Right renal pelvis (tissue), 4 donors: ENCODE measurements at places on chromosomes 2 and 18.

- no peak for DNase-seq
These were observed 377.9 kb downstream of the TMEM182 start for GRCh38 chr2:103139628-103140268.

- no peak for DNase-seq
These were observed 104.2 kb upstream of the TTC27 start for GRCh38 chr2:32523686-32524085.

DNA sequence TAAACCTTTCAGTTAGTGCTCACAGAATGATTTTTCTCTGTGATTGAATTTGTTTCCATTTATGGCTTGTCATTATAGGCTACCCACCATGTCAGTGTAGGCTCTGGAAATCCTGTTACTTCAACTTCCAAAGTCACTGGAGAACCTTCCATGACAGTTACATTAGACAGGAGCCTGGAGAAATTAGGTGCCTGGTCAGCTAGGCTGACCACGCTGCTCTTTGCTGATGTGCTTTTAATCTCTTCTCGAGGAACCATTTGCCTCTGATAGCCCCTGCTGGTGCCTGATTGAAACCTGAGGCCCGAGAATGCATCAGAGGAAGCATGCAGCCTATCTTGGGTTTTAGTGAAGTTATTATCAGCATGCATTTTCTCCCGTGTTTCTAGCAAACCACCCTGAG lies 29.6 kb upstream of the TTN start:
- no peak for DNase-seq

- DNase-seq, result no peak
These were observed 97.8 kb downstream of the EPC2 start for GRCh38 chr2:148742373-148742772.

DNA sequence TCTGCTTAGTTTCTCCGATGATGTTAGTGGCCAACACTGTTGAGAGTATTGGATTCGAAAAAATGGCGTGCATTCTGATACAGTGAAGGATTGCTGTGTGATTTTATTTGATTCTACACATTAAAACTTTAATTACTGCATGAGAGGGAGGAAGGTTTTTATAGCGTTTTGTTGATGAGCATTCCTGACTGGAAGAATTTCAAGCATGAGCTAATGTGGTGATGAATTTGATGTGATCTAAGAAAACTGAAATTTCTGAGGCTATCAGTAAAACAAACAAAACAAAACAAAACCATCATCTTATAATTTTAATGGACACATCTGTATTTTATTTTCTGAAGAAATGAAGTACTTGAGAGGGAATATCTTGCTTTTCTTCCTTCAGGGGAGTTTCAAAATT lies 59.6 kb downstream of the ITGB6 start:
- DNase-seq, result no peak

- DNase-seq, result no peak
These were observed 75.8 kb downstream of the PHLPP1 start for GRCh38 chr18:62790871-62791772.

- DNase-seq, result no peak
These were observed 53.2 kb downstream of the G6PC2 start for GRCh38 chr2:168954256-168954655.

- DNase-seq, result no peak
These were observed 249.9 kb downstream of the PIEZO2 start for GRCh38 chr18:10899481-10899880.

DNA sequence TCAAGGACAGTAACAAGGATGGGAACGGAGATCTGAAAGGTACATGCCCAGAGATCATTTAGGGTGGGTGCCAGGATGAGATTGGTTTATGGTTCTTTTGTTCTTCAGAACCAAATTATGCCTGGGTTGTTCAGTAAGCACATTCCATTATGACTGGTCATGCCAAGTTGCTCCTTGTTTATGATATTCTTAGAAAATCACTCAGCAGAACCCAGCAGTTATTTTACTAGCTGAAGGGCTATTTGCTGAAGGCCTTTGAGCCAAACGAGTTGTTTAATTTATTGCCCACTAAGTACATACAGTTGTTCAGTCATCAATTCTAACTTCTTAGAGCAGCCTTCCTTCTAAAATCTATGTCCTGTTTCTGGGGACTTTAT lies 635 bp downstream of the SLC3A1 start:
- DNase-seq, result no peak

GRCh38 chr2:105803337-105803736 lies 58.6 kb downstream of the NCK2 start:
- DNase-seq, result no peak

DNA sequence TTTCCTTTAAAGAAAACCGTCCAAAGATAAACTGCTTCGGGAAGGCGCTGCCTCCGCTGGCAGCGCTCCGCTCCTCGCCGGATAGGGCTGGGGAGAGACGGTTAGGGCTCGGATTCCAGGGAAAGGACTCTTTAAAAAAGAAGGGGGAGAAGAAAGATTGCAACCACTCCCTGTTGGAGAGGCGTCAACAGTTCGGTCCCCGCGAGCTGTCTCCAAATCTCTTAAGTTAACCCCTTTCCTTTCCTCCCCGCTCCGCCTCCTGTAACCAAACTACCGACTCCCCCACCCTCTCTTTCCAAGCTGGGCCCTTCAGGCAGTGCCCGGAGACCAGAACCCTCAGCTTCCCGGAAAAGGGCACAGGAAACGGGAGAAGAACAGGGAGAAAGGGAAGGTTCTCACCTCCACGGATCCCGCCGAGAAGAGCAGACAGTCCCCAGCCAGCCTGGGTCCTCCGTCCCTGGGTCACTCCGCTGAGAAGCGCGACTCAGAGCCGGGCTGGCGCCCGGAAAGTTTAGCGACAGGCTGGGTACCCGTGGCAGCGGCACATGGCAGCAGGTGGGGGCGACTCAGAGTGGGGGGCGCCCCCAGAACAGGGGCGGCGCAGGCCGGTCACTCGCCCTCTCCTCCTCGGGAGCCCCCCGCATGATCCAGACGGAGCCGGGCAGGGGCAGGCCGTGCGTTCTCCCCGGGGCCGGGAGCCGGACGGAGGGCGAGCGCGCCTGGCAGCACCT lies 675 bp downstream of the FZD5 start:
- no peak for DNase-seq

DNA sequence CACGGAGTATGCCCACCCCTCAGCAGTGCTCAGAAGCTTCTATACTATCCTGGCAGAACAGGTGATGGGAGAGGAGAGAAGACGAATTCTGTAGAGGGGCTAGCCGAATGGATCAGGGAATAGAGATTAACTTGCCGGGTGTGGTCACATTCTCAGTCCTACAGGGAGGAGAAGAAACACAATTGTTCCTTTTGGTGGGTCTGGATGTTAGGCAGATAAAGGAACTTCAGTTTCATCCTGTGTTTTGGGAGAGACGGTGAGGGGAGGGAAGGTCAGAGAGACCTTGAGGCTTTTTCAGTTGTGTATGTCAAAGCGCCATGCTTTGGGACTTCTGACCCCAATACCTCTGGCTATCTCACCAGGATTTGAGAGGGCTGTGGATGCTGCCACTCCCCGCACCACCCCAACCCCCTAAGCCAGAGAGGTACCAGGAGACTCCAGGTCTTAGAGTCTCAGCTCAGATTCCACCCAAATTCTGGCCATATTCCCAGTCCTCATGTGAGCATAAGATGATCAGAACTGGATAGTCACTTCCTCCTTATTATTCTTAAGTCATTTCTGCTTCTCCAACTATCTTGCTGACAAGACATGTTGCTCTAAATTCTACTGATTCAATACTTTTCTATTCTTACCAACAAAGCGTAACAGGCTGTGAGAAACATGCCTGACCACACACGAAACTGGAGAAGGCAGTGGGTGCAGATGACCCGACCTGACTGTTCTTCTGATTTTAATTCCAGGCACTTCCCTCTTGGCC lies 2.3 kb upstream of the TMEM37 start:
- no peak for DNase-seq

DNA sequence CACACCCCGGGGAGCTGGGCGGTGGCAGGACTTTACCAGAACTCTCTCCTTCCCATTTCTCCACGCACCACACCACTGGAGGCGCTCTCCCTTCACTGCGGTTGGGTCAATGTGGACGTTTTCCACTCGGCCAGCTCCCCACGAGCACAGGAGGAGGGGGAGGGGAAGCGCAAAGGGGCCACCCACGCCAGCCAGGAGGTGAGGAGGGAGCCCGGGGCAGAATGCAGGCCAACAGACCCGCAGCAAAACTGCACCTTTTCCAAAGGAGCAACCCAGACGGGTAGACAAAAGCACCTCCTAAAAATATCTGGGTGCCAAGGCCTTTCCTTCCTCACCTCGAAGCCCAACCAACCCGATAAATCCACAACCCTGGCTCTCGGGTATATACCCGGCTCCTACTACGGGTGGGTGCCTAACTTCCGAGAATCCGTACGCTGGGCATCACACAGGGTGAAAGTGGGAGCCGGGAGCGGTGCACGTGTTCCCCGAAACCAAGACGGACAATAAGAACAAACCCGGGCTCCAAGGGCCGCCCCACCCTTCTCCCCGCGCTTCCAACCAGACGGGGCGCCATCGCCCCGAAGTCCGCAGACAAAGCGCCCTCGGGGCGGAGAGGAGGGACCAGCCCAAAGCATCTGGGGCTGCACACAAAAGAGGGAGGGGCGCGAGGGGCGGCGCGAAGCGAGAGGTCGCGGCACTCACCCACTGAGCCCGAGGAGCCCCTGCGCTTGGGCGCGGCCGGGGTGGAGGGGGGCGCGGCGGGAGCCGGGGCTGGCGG lies 1.0 kb downstream of the RTN4 start:
- peak; percentile 76 for DNase-seq

DNA sequence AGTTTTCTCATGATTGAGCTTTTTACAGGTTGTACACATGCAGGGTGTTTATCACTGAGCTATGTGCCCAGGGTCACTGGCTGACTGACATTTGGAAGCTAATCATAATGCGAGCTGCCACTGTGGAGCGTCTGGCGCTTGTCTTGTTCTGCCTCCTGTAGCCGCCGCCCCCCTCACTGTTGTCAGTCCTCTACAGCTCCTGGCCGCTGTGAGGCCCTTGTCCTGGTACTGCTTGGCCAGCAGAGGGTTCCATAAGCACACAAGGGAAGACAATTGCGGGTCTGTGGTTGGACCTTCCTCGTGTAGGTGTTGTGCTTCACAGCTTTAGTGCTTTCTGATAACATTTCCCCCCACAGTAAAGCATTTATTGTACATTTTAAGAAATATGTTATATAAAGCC lies 105.6 kb upstream of the LDLRAD4 start:
- no peak for DNase-seq

GRCh38 chr2:207515671-207516070 lies 14.1 kb upstream of the CREB1 start:
- no peak for DNase-seq

GRCh38 chr18:63906056-63906455 lies 1.7 kb upstream of the SERPINB10 start:
- DNase-seq, result no peak

DNA sequence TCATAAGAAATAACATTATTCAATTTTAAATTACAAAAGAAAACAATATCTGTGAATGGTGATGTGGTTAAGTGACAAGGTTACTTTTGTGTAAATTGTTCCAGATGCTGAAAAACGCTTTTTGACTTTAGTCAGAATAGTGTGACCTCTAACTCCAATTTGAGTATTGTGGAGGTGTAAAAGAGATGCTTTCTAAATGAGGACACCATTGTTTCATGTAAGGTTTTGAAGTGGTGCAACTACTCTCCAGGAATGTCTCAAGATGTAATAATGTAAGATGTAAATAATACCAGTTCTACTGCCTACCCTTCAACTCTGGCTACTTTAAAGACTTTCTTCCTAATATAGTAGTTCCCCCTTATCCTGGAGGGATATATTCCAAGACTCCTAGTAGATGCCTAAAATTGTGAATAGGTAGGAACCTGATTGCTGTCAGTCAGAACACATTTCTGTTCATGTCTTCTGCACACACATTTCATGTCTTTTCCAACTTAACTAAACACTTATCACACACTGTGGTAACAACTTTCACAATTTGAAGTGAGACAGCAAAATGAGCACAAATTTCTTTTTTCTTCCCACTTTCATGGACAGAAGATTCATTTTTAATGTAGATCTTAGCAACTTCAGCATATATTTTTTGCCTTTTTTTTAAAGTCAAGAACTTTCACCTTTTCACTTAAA lies 39.1 kb upstream of the PPP1R1C start:
- DNase-seq, result no peak

GRCh38 chr2:2174956-2175355 lies 156.1 kb downstream of the MYT1L start:
- DNase-seq, result no peak

DNA sequence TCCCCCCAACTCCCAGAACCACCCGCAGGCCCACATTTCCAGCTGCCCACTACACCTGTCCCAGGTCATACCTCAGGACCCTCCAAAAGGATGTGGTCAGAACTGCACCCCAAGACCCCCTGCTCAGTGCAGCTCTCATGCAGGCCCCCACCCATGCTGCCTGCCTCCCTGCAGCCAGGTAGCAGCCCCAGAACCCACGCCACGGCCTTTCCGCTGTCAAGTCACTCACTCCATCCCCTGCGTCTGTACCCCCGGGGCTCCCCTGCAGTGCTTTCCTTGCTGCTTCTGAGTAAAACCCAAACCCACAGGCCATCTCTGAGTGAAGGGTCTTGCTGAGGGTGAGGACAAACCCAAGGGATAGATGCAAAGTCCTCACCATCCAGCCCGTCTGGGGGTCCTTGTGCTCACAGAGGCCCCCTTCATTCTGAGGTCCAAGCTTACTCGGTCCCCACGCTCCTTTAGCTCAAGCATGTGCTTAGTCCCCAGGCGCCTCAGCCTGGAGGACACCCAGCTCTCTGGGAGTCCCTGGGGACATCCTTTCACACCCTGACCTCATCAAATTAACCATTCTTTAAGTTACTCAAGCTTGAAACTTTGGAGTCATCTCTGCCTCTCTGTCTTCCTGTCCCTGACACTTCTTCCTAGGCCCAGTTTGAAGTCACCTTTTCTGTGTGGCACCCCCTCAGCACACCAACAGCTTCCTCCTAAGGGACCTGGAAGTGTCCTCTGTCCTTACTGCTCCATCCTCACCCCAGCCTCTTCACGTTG lies 130.1 kb downstream of the SMAD7 start:
- no peak for DNase-seq

GRCh38 chr2:62870966-62871365 lies 165.5 kb downstream of the EHBP1 start:
- no peak for DNase-seq

- DNase-seq, result no peak
These were observed 21.5 kb downstream of the GPR39 start for GRCh38 chr2:132437852-132438669.
